Liver (tissue), 10 donors: ENCODE measurements at places on chromosomes 3 and 15. TPM values are rescaled to one million over a fixed set of nuclear protein-coding genes. Genes with fewer than 3 reads are reported as not detected.
A peak's percentile ranks its signal among the peaks of the same experiment; 100 is the strongest.

DNA sequence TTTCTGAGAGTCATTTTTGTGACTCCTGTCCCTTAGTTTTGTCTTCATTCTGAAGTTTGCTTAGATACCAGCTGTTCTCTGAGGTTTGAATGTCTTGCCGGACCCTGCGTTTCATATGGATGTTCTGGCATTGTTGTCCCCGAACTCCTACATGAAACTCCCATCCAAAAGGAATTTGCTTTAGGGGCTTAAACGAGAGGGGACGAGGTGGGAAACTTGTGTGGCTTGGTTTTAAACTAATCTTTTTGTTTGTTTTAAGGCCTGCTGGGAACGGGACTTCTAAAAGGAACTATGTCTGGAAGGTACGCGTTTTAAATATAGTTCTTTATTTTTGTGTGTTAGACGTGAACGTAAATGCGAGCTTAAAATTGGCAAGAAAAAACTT, 679 bp downstream of the RPL35A start:
- peak overlapping the region; percentile 75 for H3K4me3 ChIP-seq
- H3K27ac ChIP-seq = peak overlapping the region; percentile 81
- peaks cover 15% of the 10 kb centered on the region for H3K4me1 ChIP-seq
- DNase-seq = no peak

DNA sequence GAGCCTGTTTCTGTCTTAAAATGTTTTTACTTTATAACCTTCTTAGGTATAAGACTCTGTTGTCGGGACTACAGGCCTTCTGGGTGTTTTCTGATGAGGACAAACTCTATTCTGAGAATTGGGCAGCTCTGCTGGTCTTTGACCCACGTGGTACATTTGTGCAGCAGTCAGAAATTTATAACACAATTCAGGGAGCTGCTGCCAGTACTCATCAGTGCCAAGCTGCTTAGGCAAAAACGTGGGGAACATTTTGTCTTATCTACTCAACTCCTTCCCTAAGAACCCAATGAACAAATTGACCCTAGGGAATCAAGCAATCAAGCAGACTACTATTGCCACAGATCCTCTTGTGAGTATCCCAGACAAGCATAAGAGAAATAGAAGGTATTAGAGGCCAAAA, 180.7 kb upstream of the PDZRN3 start:
- no peaks in the 10 kb centered on the region for H3K4me1 ChIP-seq
- DNase-seq = no peak
- H3K27me3 ChIP-seq = no peaks in the 10 kb centered on the region
- H3K4me3 ChIP-seq = no peak overlapping the region

- no peak for DNase-seq
- H3K36me3 ChIP-seq = no peaks in the 10 kb centered on the region
- no peaks in the 10 kb centered on the region for H3K4me1 ChIP-seq
- H3K4me3 ChIP-seq = no peak overlapping the region
- H3K27ac ChIP-seq = no peak overlapping the region
- H3K27me3 ChIP-seq = no peaks in the 10 kb centered on the region
Observed at GRCh38 chr15:31574766-31575165, 248.1 kb downstream of the KLF13 start.

Gene CHAC1
- 1.0 TPM for total RNA-seq

GRCh38 chr3:45967724-45968123, 24.5 kb downstream of the CXCR6 start:
- peaks cover 10% of the 10 kb centered on the region for H3K36me3 ChIP-seq
- no peak overlapping the region for H3K4me3 ChIP-seq
- DNase-seq = no peak
- no peaks in the 10 kb centered on the region for H3K4me1 ChIP-seq
- no peak overlapping the region for H3K27ac ChIP-seq

- no peaks in the 10 kb centered on the region for H3K36me3 ChIP-seq
- no peak overlapping the region for H3K27ac ChIP-seq
- H3K4me1 ChIP-seq = no peaks in the 10 kb centered on the region
- H3K27me3 ChIP-seq = no peaks in the 10 kb centered on the region
- H3K4me3 ChIP-seq = no peak overlapping the region
- DNase-seq = no peak
Observed at GRCh38 chr15:31046759-31047359, 54.7 kb downstream of the TRPM1 start.

DNA sequence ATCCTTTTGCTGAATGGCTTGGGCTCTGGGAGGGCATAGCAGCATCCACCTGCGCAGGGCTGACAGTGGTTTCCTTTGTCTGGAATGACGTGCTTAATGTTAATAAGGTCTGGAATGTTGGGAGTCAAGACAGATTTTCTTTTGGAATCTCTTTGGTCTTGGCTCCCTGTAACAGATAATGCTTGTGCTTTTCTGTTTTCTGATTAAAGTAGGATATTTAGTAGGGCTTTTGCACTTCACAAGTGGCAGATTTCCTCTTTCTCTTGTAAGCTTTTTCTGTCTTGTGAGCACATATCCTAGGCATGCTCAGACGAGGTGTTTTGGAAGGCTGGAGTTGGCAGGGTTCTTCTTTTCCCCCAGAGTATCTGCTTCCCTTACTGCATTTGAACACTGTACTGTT, 189.6 kb downstream of the GHSR start:
- H3K27ac ChIP-seq = peak overlapping the region; percentile 8
- H3K4me3 ChIP-seq = no peak overlapping the region
- H3K36me3 ChIP-seq = peaks cover 6% of the 10 kb centered on the region

Gene ATP10A
- total RNA-seq = 1.8 TPM

- H3K27ac ChIP-seq = no peak overlapping the region
- no peaks in the 10 kb centered on the region for H3K36me3 ChIP-seq
- no peaks in the 10 kb centered on the region for H3K27me3 ChIP-seq
- no peak for DNase-seq
Observed at GRCh38 chr3:134955874-134956273, 160.8 kb downstream of the EPHB1 start.

GRCh38 chr3:49469037-49469935, 781 bp upstream of the DAG1 start:
- H3K27ac ChIP-seq = peak overlapping the region; percentile 81
- no peaks in the 10 kb centered on the region for H3K36me3 ChIP-seq
- peaks cover 24% of the 10 kb centered on the region for H3K4me1 ChIP-seq
- H3K4me3 ChIP-seq = peak overlapping the region; percentile 54

GRCh38 chr15:84804005-84804900, 12.9 kb upstream of the ALPK3 start:
- H3K27ac ChIP-seq = no peak overlapping the region
- peaks cover 12% of the 10 kb centered on the region for H3K4me1 ChIP-seq
- DNase-seq = no peak

Gene ITIH1
- 1,022 TPM for total RNA-seq

GRCh38 chr3:138124188-138124587, 8.0 kb downstream of the A4GNT start:
- no peaks in the 10 kb centered on the region for H3K36me3 ChIP-seq
- H3K4me3 ChIP-seq = no peak overlapping the region
- no peaks in the 10 kb centered on the region for H3K27me3 ChIP-seq
- no peak for DNase-seq

GRCh38 chr3:101950985-101951733, 101.8 kb downstream of the NFKBIZ start:
- H3K4me3 ChIP-seq = no peak overlapping the region
- no peaks in the 10 kb centered on the region for H3K36me3 ChIP-seq
- H3K27ac ChIP-seq = no peak overlapping the region
- H3K4me1 ChIP-seq = no peaks in the 10 kb centered on the region
- no peaks in the 10 kb centered on the region for H3K27me3 ChIP-seq

DNA sequence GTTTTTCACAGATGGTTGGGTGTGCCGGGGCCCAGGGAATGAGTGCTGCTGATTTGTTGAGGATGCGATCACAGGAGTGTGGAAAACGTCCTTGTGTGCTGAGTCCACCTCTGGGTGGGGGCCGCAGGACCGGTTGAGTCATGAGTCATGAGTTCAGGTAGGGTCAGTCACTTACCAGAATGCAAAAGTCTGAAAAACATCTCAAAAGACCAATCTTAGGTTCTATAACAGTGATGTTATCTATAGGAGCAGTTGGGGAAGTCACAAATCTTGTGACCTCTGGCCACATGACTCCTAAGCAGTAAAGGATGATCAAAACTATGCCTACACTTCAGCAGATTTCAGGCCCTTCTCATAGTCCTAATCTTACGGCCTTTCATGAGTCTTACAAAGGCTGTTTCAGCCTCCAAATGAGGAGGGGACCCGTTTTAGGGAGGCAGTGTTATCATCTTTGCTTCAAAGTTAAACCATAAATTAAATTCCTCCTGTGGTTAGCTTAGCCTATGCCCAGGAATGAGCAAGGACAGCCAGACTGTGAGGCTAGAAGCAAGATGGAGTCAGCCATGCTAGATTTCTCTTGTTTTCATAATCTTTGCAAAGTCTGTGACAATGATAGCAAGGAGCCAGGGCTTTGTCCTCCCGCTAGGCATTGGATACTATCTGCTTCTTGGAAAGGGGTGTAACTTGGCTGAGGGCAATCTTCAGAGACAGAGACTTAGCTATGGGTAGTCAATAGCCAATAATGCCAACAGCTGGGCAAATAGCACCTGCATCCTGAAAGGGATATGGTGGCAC, 30.6 kb upstream of the PIAS1 start:
- no peak overlapping the region for H3K27ac ChIP-seq
- H3K4me3 ChIP-seq = no peak overlapping the region
- no peaks in the 10 kb centered on the region for H3K4me1 ChIP-seq
- no peaks in the 10 kb centered on the region for H3K36me3 ChIP-seq

DNA sequence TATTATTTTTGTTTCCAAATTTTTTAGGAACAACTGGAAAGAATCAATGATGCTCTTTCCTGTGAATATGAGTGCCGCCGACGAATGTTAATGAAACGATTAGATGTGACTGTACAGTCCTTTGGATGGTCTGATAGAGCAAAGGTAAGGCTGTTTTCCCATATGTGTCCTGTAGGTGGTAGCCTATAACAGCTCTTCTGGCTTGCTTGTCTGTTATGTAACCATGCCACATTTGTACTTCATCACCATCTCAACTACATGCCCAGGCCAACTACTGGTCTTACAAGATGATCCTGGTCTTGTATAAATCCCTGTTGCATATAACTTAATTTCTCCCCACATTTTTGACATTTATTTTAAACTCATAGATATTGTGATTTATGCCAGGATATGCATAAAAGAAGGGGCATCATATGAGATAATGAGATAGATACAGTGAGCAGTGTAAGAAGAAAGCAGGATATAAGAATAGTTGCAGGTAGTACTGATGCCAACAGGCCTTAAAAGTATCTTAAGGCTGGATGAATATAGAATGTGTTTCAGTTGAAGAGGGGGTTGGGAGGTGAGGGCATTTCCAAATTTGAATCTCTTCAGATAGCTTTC, 20.3 kb downstream of the FAM98B start:
- no peak for DNase-seq
- H3K27me3 ChIP-seq = no peaks in the 10 kb centered on the region
- no peak overlapping the region for H3K27ac ChIP-seq
- no peaks in the 10 kb centered on the region for H3K36me3 ChIP-seq

- no peak overlapping the region for H3K4me3 ChIP-seq
- no peaks in the 10 kb centered on the region for H3K27me3 ChIP-seq
- no peak for DNase-seq
- no peaks in the 10 kb centered on the region for H3K36me3 ChIP-seq
- H3K4me1 ChIP-seq = no peaks in the 10 kb centered on the region
- no peak overlapping the region for H3K27ac ChIP-seq
Observed at GRCh38 chr15:76084256-76084655, 24.5 kb downstream of the TMEM266 start.

DNA sequence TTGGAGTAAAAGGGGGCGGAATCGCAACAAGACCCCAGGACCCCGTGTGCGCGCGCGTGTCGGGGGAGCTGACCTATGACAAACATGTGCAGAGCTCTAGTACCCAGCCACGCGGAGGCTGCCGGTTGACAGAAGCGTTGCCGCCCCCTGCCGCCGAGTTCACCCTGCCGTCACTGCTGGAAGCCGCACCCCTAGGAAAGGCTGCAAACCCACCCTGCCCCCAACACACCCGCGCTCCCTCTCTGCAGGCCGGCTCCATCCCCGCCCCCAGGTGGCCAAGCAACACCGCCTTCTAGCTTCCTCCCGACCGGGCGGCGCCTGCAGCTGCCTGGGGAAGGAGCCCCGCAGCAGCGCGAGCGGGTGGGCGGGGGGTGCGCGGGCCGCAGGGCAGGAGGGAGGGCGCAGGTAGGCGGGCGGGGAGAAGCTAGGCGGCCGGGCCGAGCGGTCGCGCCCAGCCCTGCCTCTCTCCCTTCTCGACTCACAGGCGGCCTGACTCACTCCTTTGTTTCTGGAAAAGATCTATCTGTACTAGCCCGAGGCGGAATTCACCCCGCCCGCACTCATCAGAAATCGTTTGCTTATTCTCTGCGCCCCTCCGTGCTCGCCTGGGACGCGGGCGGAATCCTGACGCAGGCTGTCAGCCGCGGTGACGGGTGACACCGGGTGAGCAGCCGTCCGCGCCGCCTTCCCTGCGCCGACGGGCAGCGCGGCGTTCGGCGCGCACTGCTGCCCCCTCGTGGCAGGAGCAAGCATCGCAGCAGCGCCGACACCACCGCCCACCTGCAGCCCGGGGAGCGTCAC, 160.8 kb downstream of the GAP43 start:
- peak overlapping the region; percentile 59 for H3K4me3 ChIP-seq
- H3K36me3 ChIP-seq = no peaks in the 10 kb centered on the region
- DNase-seq = peak; percentile 86
- peak overlapping the region; percentile 93 for H3K27ac ChIP-seq
- H3K4me1 ChIP-seq = no peaks in the 10 kb centered on the region

GRCh38 chr15:99631255-99631654, 65.5 kb downstream of the MEF2A start:
- H3K4me1 ChIP-seq = peaks cover 23% of the 10 kb centered on the region
- DNase-seq = no peak
- no peaks in the 10 kb centered on the region for H3K27me3 ChIP-seq
- no peaks in the 10 kb centered on the region for H3K36me3 ChIP-seq
- peak overlapping the region; percentile 63 for H3K27ac ChIP-seq
- no peak overlapping the region for H3K4me3 ChIP-seq

Gene WNT7A
- total RNA-seq = not detected

- no peaks in the 10 kb centered on the region for H3K4me1 ChIP-seq
- no peaks in the 10 kb centered on the region for H3K36me3 ChIP-seq
- no peaks in the 10 kb centered on the region for H3K27me3 ChIP-seq
- no peak overlapping the region for H3K4me3 ChIP-seq
- no peak for DNase-seq
Observed at GRCh38 chr3:4615750-4616149, 122.6 kb downstream of the ITPR1 start.

DNA sequence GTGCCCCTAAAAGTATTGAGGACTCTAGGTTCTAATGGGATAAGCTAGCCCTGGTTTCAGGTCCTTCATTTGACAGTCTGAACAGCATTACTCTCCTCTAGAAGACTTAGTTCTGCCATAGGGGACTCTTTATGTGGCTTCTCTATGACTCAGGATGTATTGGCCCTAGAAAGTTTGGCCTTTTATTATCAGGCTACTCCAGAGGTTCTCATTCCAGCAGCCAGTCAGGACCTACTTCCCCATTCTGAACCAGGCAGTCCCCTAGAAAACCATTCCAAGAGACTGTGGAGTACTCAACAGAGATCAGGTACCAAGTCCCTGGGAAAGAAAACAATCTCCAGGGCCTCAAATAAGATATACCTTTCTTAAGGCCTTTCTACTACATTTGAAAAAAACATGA, 157.9 kb upstream of the TSPAN3 start:
- no peak overlapping the region for H3K27ac ChIP-seq
- H3K4me1 ChIP-seq = no peaks in the 10 kb centered on the region
- no peaks in the 10 kb centered on the region for H3K36me3 ChIP-seq
- H3K4me3 ChIP-seq = no peak overlapping the region
- H3K27me3 ChIP-seq = no peaks in the 10 kb centered on the region
